ENCODE measurements at places on chromosomes 3 and 15.

DNA sequence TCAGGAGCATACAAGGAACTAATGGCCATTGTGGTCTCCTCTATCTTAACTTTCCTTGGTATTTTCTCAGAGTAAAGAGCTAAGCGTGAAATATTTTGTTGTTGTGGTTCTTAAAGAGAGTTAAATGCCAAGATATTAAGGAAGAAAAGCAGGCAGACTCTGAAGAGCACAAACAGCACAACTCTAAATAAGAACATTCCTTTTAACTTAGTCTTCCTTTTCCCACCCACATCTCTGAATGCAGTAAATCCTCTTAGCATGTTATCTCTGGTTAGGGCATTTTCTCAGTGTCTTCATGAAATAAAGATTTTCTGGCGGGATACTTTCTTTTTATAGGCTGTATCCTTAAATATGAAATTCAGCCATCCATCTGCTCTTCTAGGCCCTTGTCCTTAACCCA is 1.5 kb downstream of the GPR87 start:
- no peak for DNase-seq

DNA sequence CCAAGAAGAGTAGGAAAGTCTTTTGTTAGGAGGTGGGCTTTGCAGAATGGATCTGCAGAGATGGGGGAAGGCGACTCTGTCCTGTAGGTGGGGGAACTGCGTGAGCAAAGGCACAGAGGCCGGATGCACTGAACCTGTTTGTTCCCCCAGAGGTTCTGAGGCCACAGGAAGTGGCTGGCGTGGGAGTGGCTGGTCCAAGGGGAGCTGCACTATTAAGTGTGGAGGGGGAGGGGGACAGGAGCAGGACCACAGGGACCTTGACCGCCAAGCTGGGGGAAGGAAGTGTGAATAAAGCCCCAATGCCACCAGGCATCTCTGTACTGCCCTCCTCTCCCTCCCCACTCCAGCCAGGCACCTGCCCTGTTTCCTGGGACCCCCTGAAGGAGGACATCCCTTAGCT is 51.8 kb downstream of the CYP11A1 start:
- no peak for DNase-seq

GRCh38 chr15:58360421-58361090 is 71.2 kb upstream of the LIPC start:
- DNase-seq, result no peak

DNA sequence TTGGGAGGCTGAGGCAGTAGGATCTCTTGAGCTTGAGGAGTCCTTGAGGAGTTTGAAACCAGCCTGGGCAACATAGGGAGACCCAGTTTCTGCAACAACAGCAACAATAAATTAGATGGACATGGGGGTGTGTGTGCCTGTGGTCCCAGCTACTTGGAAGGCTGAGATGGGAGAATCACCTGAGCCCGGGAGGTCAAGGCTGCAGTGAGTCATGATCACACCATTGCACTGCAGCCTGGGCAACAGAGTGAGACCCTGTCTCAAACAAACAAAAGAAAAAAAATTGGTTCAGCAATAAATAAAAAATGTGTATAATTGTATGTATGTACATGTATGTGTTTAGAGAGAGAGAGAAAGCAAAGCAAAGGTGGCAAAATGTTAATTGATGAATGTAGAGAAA is 83.1 kb downstream of the PDE8A start:
- no peak for DNase-seq

DNA sequence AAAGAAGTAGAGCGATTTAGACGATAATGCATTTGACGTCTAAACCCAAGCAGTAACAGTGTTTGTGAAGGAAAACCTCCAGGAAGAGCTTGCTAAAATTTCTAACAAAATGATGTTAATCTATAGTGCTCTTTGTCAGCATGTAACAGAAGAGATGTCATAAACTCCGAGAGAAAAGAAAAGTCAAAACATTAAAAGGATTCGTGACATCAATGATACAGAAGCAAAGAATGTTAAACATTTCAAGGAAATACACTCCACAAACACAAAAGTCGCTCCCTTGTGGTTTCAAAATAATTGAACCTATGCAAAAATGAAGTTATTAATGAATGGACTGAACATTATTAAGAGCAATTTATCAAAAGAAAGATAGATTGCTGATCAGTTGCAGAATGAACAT is 27.9 kb downstream of the AADAC start:
- DNase-seq, result no peak

DNA sequence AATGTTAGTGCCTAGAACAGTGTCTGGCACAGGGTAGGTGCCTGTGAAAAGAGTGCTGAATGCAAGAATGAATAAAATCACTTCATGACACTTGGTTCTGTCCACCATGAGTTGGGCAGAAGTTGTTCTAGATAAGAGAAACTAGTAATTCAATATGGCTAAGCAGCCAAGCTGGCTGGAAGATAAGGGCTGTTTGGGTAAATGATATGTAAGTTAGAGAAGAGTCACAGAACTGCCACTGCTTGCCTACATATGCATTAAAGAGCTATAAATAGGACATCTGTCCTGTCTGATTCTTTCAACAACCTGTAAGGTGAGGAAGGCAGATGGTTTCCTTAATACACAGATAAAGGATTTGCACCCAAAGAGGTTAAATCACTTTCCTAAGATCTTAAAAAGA is 13.1 kb downstream of the MTMR10 start:
- DNase-seq, result no peak

GRCh38 chr3:100500320-100500880 is 8.0 kb downstream of the TMEM45A start:
- DNase-seq, result no peak

DNA sequence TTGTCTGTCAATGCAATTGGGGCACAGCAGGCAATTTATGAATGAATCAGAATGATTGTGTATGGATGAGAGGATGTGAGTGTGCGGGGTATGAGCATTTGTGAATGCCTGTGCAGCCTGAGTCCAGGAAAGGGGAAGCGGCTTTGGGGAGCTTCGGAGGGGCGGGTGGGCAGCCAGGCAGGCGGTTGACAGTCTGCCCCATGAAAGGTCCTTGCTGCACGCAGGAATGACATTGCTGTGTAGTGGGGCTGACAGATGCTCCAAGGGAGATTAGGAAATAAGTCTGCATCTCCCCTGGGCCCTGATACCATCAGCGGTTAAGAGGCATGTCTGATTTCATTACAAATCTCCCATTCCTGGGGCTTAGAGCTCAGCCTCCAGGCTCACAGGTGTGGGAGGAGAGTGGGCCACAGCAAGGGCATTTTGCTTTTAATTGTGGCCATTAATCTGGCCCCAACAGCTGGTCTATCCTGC is 26.4 kb upstream of the TSPAN3 start:
- DNase-seq, result no peak

All from activated naive CD8-positive, alpha-beta T cell treated with anti-CD3 and anti-CD28 coated beads, Interleukin-2, amount 50 U/mL, for 16 hours (primary cell).